ENCODE measurements at places on chromosomes 11 and 22.

DNA sequence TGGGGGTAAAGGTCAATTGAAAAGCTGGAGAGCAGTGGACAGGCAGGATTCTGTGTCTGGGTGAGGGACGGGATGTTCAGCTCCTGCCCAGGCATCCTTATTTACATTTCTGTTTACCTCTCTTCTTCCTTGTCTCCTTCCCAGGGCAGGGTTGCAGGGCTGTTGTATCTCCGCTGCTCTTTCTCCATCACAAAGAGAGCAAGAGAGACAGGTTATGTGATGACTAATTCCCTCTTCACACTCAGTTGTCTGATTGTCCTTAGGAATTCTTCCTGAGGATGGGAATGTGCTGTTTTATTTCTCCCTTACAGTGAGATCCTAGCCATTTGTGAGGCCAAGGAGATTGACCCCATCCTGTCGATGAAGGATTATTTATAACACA, 104.9 kb downstream of the VPREB1 start:
- no peak for DNase-seq

DNA sequence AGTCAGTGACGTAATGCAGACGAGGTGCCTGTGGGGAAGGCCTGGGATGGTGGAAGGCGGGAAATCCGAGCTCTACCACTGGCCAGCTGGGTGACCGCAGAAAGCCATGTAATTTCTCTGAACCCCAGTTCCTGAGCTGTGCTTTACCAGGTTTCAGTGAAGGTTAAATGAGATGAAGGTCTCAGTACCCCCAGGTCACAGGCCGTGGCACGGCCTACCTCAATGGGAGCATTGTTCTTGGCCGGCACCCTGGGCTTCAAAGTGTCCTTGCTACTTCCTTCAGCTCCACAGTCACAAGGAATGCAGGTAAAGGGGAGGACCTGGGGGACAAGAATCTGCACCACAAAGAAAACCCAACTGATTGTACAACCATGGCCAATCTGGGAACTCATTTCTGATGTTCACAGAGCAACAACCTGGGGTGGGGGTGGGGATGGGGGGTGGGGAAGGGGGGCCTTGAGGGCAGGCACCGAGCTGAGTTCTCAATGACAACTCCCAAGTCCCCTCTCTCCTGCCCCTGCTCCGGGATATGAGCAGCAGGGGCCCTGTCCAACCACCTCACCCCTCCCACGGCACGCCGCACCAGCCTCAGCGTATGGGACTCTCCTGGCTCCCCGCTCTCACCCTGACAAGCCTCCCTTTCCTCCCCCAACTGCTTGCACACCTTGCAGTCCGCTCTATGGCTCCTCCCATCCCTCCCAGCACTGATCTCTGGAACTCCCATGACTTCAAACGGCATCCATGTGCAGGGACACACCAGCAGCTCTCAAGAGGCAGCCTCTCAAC, 59.1 kb upstream of the ARFGAP3 start:
- DNase-seq, result no peak

GRCh38 chr11:94623120-94623735, 56.1 kb downstream of the PIWIL4 start:
- peak; percentile 87 for DNase-seq

- no peak for DNase-seq
Measured at GRCh38 chr11:120186774-120187591, 23.8 kb upstream of the OAF start.

DNA sequence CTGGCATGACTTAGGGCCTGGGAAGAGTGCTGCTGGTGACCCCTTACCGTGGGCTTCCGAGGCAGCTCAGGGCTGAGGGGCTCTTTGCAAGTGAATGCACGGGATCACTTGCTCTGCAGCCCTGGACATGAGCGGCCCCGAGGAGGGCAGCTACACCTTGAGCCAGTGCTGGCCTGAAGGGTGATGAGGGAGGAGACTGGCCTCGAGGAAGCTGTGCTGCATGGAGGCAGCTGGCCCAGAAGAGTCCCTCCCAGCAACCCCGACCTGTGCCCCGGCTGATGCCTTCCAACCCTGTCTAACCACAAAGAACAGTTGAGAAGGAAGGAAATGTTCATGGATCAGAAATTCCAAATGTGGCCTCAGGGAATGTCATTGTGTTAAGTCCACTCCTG, 45.2 kb downstream of the TBX1 start:
- no peak for DNase-seq

GRCh38 chr11:102666331-102666957, 39.1 kb downstream of the MMP27 start:
- DNase-seq, result peak; percentile 50

- DNase-seq, result no peak
Measured at GRCh38 chr11:123406441-123407129, 23.5 kb upstream of the GRAMD1B start.

DNA sequence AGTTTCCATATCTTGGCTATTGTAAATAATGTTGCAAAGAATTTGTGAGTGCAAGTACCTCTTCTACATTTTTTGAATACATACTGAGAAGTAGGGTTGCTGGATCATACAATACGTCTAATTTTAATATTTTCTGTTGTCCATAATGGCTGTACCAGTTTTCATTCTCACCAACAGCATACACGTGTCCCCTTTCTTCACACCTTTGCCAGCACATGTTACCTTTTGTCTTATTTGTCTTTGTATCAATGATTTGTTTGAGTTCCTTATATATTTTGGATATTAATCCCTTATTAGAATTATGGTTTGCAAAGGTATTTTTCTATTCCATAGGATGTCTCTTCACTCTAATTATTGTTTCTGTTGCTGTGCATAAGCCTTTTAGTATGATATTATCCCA, 904.3 kb downstream of the METTL15 start:
- no peak for DNase-seq

- DNase-seq, result no peak
Measured at GRCh38 chr22:48926136-48926535, 901.5 kb downstream of the BRD1 start.

GRCh38 chr11:86067009-86067850, 1.7 kb downstream of the PICALM start:
- DNase-seq, result peak; percentile 99

DNA sequence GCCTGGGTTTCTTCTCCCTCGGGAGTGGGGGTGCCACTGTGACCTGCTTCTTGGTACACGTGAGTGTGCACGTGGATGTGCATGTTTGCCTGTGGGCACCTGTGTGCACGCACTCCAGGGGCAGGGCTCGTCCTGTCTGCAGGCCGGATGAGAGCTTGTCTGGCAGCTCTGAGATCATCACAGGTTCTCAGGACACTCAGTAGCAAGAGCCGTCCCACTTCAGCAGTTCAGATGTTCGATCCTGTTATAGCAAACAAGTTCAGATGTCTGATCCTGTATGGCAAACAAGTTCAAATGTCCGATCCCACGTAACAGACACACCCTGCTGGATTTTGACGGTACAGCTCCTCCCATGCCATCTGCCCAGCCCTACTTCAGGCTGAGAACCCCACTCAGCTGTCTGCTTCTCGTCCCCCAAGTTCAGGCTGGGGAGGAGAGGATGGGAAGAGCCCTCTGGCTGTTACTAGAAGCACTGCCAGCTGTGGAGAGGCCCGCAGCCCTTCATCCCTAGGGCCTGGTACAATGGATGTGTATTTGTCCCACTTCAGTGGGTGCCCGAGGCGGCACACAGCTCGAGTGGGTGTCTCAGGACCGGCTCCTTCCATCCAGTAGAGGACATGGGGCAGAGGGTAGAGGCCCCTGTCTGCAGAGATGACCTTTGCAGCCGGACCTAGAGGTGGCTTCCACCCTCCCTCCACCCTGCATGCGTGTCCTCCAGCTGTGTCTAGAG, 1126.9 kb downstream of the BRD1 start:
- DNase-seq, result no peak

- DNase-seq, result no peak
Measured at GRCh38 chr11:75802021-75802912, 12.7 kb upstream of the UVRAG start.

DNA sequence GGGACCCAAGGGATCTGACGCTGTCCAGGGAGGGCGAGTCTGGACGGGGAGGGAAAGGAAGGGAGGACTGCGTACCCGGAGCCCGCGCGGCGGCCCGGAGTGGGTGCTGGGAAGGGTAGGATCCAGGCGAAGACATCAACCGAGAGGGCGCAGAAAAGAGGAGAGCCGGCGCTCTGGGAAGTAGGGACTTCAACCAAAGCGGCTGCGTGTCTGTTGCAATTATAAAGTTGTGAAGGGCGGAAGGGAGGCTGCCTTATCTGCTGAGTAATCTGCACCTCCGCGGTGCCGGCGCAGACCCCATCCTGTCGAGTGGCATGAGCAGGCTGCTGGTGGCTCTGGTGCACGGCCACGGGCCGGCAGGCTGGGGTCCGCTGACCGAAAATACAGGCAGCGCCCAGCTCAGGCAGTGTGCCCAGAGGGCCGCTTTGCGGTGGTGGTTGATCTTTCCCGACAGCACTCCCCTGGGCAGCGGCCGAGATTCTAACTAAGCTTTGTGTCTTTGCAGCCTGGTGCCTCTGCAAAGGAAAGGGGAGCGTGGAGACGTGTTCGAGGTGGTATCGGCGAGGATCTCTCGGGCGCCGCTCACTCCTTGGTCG, 978 bp downstream of the C11orf87 start:
- no peak for DNase-seq

DNA sequence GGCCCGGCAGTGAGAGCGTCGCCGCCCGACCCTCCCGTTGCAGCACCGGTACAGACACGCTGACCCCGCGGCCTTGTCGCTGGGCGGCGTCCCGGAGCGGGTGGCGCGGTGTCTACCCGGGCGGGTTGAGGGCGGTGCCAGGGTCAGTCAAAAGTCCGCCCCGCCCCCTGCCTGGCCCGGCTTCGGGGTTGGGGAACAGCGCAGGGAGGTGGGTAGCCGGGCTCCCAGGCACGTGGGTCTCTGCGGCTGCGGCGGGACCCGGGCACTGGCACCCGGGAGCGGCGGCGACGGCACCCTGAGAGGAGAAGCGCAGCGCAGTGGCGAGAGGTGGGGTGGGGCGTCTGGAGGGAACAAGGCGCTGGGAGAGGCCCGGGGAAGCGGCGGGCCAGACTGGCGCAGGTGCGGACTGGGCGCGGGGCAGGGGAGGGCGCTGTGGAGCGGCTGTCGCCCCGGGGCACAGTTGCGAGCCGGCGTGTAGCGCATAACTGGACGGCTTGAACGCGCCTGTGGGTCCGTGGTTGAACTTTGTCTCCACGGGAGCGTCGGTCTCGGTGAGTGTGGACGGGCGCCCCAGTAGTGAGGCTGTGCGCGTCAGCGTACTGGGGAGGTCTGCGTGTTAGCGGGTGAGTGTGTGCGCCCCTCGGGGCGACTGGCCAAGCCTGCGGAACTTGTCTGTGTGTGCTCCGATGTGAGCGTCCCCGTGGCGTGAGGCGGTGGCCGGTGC, at the start of gene P2RY2:
P2RY2 (plus strand) TSS at position 176 of the 724 bp plus-strand sequence. CDS start 15,879 bp downstream, outside the sequence.
- peak; percentile 72 for DNase-seq

- DNase-seq, result no peak
Measured at GRCh38 chr22:26702906-26703830, 45.8 kb downstream of the MIAT start.

- DNase-seq, result no peak
Measured at GRCh38 chr11:11461473-11461872, 108.4 kb upstream of the CSNK2A3 start.

DNA sequence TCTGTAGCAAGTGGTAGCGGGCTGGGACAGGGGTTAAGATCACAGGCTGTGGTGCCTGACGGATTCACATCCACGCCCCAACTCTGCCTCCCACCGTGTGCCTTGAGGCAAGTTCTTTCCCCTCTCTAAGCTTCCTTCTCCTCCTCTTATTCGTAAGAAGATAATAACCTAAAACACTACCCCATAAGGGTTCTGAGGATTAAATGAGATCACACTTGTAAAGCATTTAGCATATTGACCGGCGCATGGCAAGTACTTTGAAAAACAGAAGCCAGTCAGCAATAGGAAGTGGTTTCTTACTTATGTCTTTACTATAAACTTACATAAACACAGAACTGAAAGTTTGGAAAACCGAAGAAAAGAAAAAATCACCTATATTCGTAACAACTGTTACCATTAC, 15.5 kb upstream of the LMO2 start:
- no peak for DNase-seq

DNA sequence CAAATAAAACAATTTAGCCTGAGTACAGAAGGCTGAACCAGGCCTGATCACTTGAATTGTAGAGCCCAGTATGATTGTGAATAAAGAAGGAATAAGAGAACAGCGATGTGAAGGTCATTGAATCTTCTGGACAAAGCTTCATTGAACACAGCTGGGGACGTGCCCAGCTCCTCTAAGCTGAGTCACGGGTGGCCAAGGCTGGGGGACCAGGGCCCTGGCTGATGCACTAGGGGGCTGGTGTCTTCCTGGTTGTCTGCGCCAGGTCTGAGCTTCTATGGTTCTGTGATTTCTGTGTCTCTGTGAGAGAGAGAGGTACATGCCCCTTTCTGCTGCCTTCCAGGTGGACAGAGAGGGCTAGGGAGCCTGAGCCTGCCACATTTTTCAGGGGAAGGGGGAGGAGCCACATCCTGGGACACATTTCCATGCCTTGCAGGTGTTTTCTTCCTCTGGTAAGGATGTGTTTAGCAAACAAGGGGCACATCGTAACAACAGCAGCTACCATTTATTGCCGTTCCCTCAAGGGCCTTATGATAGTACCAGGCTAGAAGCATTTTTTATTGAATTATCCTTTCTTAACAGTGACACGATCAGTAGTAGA, 135.7 kb downstream of the C11orf91 start:
- DNase-seq, result no peak

GRCh38 chr11:37322333-37323194, 724.5 kb upstream of the RAG2 start:
- peak; percentile 68 for DNase-seq

DNA sequence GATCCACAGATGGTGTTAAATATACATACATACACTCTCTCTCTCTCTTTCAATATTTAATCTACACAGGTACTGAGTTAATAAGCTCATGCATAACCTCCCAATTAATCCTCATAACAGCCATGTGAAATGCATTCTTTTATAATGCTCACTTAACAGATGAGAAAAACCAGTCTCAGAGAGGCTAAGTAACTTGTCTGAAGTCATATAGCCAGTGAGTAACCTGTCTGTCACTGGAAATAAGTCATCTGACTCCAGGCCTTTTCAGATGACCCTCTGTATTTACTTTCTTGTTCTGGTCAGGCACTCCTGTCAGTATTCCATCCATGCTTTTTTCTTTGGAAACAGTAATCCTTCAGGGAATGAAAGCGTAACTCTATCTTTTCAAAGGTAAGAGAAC, 594.0 kb upstream of the TENM4 start:
- DNase-seq, result no peak
